ENCODE measurements at places on chromosomes 1 and 21.

- DNase-seq, result peak; percentile 94
Observed at GRCh38 chr1:234611225-234611846, 1.4 kb upstream of the IRF2BP2 start.

DNA sequence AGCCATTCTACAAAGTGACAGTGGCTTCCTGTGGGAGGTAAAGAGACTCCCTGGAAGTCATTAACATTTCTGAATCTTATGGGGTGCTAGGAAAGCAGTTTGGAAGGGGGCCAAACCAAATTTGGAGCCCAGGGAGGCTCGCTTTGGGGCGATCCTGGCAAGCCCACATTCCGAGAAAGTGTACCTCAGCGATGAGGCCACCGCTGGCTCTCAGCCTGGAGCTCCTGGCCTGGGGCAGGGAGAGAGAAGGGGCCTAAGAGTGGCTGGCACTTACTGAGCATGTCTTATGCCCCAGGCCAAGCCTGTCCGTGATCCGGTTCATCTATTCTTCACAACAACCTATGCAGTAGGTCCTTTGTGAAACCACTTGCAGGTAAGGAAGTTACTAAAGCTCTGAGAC, 98.8 kb downstream of the CCDC185 start:
- DNase-seq, result no peak

GRCh38 chr1:210746024-210746731, 387.8 kb downstream of the KCNH1 start:
- DNase-seq, result no peak

GRCh38 chr1:213065800-213066199, 14.8 kb downstream of the RPS6KC1 start:
- DNase-seq, result no peak

DNA sequence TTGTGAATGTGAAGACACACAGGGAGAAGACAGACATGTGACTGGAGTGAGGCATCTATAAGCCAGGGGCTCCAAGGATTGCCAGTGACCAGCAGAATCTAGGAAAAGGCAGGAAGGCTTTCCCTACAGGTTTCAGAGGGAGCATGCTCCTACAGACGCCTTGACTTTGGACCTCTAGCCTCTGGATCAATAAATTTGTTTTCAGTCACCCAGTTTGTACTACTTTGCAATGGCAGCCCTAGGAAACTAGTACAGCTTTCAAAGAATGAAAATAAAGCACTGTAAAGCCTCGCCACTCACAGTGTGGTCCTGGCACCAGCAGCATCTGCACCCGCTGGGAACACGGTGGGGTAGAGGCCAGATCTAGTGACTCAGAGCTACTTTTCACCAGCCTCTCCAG, 510.0 kb downstream of the LTN1 start:
- DNase-seq, result no peak

- DNase-seq, result no peak
Observed at GRCh38 chr1:162316187-162316586, 60.5 kb downstream of the SPATA46 start.

DNA sequence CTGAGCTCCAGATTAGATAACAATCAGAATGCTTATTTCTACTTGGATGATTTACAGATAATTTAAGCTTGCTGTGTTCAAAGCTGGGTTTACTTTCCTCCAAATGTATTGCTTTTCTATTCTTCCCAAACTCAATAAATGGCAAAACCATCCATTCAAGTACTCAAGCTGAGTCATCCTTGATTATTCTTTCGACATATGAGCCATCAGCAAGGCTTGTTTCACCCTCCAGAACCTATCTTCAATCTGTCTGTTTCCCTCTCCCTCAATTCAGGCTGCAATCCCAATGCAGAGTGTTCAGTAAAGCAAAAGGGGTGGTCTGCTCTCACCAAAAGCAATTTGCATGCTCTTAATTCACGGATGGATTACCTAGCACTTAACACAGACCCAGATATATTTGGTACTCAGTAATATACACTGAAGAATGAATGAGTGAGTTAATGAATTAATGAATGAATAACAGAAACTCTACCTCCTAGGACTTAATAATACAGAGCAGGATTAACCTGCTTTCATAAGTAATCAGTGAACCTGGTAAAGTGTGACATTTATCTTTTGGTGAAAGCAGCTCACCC, 41.9 kb downstream of the DDR2 start:
- DNase-seq, result no peak

DNA sequence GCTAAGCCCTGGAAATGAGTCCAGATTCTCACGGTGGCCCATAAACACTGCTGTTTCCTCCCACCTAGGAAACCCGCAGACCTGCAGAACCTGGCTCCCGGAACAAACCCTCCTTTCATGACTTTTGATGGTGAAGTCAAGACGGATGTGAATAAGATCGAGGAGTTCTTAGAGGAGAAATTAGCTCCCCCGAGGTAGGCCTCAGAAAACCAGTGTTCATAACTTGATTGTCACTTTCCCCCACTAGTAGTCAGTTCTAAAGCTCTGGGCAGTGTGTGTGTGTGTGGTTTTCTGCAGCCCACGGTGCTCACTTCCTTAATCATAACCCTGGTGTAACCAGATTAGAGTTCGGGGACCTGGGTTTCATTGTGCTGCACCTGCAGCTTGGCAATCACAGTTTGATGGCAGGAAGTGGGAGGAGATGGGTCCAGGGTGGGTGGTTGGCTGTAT, 39.1 kb downstream of the CLIC6 start:
- no peak for DNase-seq

DNA sequence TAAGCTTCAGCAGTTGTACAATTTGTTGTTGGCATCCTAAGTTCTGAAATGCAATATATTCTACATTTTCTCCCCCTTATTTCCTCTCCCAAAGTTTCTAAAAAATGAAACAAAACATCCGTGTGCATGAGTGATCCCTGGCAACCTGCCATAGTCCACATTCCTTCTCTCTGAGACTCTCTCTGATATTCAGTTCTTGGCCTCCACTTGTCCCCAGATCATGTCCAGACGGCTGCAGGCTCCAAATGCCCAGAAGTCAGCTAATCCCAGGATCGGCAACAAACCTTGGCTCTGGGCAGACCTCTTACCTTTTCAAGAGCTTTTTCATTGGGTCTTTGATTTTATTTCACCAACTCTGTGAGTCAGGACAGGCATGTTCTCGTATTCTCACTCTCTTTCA, 187.8 kb downstream of the ETS2 start:
- DNase-seq, result peak; percentile 90

- DNase-seq, result peak; percentile 57
Observed at GRCh38 chr1:31409946-31410858, 2.8 kb upstream of the SERINC2 start.

- DNase-seq, result no peak
Observed at GRCh38 chr1:68675336-68675735, 178.5 kb upstream of the DEPDC1 start.

DNA sequence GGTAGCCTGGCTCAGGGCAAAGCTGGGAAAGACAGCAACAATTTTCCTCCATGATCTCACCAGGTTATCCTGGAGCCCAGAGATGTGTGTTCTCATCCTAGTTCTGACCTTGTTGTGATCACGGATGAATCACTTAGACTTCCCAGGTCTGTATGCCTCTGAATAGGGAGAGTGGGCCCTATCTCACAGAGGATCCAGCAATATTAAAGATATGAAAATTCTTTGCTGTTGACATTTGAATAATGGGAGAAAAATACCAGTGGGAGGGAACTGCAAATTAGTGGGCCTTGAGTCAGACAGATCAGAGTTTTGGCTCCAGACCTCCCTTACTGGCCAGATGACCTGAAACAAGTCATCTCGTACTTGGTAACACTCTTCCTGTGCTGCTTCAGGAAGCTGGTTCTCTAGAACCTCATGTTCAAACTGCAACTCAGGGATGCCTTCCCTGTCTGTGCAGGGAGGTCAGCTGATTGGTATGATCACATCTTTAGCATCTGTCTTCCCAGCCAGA, 32.8 kb upstream of the RNF19B start:
- DNase-seq, result peak; percentile 84
